ENCODE measurements at places on chromosomes 1 and 21.

DNA sequence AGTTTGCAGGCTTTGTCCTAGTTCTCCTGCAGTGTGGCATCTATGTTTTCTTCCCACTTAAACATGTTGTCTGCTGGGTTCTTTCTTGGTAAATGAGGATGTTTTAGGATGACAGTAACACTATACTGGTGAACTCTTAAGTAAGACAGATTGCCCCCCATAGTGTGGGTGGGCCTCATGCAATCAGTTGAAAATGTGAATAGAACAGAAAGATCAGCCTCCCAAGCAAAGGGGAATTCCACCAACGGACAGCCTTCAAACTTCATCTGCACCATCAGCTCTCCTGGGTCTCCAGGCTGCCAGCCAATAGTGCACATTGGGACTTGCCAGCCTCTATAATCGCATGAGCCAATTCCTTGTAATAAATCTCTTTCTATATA is 10.7 kb upstream of the TARBP1 start:
- no peak for DNase-seq

- no peak for DNase-seq
Measured at GRCh38 chr1:19756480-19756879, 43.2 kb downstream of the TMCO4 start.

GRCh38 chr1:33036051-33036525 is 595 bp downstream of the AK2 start:
- DNase-seq: no peak

DNA sequence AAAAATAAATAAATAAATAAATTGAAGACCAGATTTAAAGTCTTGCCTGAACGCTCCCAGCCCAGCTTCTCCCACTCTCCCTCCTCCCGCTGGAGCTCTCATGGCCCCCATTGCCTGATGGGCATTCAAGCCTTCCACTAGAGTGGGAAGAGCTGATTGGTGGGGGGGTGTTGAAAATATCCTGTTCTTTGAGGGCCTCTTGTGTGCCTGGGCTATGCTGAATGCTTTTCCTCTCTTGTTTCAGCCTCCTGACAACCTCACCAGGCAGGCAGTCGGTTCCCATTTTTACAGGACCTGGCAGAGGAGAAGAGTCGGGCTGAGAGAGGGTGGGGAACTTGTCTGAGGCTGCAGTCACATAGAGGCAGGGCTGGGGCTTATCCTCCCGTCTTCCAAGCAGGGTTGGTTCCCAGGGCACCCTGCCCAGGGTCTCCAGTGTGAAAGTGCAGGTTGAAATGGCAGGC is 59.2 kb upstream of the SSBP3 start:
- no peak for DNase-seq

GRCh38 chr1:54764133-54764921 is at the start of gene PARS2:
Gene PARS2 (minus strand): TSS chr1:54764523. CDS start chr1:54759161, 5,362 bp downstream.
- DNase-seq: peak; percentile 99

DNA sequence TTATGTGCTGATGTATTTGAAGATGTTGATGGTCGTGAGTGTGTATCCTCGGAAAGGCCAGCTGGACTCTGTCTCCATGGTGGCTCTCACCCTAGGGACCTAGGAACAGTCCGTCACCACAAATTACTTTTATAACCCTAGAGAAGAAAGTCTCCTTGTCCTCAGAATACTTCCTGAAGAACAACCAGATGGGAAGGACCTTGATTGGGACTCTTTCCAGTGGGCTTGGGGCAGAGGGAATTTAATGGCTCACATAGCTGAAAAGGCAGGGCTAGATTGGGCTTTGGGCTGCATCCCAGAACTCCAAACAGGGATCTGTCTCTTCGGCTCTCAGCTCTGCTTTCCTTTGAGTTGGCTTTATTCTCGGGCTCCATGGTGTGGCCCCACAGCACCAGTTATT is 90.8 kb downstream of the TBX19 start:
- no peak for DNase-seq

- DNase-seq: no peak
Measured at GRCh38 chr1:184785529-184785928, 30.9 kb upstream of the EDEM3 start.

DNA sequence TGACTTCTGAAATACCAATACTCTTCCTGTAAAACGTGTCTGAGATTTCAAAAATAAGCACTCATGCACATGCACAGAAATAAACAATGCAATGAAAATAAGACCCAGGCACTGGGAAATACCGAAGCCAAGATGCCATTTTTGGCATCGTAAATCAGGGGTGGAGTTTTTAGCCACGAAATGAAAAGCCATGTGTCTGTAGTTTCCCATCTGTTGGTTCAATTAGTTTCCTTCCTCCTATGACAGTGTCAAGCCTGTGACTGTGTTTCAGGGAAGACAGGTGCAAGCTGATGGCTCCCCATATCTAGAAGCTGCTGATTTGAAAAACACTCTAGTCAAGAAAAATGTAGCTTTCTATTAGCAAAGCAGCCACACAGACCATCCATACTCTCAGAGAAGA is 480.4 kb upstream of the CAMK1G start:
- no peak for DNase-seq

DNA sequence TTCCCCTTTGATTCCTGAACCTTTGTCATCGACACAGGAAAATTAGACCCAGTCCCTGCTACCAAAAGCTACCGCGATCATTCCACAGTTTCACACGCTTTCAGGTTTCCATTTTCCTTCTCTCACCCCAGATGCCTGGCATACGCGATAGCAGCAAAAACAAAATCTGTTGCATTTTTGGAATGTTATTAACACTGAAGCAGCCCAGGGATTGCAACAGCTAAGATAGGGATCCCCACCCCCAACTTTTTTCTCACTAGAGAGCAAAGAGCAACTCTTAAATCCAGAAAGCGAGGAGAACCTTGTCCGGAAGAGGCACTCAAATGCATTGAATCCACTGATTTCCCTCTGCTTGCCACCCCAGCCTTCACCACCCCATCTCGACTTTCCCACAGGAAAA is 8.9 kb downstream of the OVAAL start:
- DNase-seq: no peak

DNA sequence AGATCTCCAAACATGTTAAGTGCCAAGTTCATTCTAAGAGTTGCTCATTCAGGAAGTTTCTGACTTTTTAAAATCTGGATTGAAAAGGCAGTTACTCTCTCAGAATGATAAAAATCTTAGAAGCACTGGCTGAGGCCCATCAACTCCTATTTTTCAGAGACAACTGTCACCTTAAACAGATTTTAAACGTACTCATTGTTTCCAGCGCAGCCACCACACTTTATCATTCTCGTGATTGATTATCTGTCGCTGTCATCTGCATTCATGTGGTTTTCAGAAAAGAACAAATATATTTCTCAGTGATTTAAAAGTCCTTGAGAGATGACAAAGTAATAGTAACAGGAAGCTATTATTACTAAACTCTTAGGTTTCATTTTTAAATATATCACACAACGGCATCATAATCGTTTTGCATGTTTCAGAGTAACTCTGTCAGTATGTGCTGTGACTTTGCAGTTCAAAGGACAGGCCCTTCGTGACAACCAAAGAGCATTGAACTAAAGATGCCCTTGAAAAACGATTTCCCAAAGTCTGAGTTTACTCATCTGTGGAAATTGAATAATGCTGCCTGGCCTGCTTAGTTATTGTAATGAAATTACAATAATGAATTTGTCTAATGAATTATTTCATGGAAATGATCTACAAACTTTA is 14.9 kb upstream of the KCNK1 start:
- DNase-seq: no peak

DNA sequence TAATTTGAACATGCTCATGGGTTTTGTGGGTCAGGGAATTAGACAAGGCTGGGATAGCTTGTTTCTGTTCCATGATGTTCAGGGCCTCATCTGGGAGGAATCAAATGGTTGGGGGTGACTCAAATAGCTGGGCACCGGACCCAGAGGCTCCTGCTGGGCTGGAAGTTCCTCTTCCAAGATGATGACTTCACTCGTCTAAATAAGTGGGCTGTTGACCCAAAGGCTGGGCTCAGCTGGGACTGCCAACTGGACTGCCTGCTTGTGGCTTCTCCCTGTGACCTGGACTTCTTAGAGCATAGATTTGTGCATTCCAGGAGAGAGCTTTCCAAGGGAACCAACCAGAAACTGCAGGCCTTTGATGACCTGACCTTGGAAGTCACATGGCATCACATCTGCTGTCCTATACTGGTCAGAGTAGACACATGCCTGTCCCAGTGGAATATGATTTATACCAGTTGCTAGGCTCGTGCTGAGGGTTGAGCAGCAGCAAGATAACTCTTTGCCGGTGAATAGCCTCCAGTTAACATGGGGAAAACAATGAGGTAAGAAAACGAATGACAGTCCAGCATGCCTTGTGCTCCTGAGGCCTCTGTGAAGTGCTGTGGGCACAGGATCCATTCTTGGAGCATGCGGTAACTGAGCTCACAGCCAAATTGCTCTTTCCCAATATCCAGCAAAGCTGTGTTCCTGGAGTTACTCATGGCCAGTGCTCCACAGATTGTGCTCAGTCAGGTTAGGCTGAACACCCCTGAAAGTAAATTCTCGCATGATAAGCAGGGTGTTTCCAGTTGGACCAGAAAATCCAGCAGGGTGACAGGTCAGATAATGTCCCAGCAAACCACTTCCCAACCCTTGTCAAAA is 272.9 kb upstream of the TMEM51 start:
- no peak for DNase-seq

DNA sequence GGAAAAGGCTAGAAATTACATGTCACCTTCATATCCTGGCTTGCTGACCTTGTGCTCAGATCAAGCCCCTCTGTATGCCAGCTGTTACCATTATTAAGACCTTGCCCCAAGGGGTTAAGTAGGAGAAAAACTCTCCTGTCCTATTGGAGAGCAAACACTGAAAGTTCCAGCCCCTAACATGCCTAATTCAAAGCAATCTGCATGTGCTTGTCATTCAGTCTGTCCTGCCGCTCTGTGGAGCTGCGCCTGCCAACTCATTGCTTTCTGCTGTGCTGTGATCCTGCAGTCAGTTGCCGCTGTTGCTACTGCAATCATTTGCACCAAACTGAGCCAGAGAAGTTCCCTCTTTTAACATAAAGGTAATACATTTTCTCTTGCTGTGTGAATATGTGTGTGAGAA is 113.4 kb downstream of the DISP1 start:
- DNase-seq: no peak

- peak; percentile 25 for DNase-seq
Measured at GRCh38 chr1:10867138-10867721, 70.8 kb upstream of the CASZ1 start.

DNA sequence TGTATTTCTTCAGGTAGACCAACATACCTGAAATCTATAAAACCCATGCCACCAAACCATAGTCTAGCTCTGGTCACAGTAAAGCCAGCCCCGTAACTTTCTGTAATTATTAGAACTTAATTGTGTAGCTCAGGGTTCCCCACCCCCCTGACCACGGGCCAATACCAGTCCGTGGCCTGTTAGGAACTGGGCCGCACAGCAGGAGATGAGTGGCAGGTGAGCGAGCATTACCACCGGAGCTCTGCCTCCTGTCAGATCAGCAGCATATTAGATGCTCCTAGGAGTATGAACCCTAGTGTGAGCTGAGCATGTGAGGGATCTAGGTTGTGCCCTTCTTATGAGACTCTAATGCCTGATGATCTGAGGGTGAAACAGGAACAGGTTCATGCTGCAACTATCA is 14.6 kb downstream of the TENT5C start:
- DNase-seq: no peak

GRCh38 chr1:15668089-15668754 is 15.9 kb upstream of the PLEKHM2 start:
- DNase-seq: no peak

- no peak for DNase-seq
Measured at GRCh38 chr1:18505666-18506065, 24.9 kb downstream of the KLHDC7A start.

GRCh38 chr1:162327788-162328165 is 48.9 kb downstream of the SPATA46 start:
- DNase-seq: no peak

- DNase-seq: no peak
Measured at GRCh38 chr1:241521718-241522117, 2.2 kb upstream of the FH start.

- DNase-seq: no peak
Measured at GRCh38 chr1:169012416-169012815, 94.1 kb upstream of the ATP1B1 start.

GRCh38 chr21:45999581-46000181 is 18.1 kb downstream of the COL6A1 start:
- no peak for DNase-seq

GRCh38 chr1:78274814-78275213 is 216.0 kb upstream of the PTGFR start:
- DNase-seq: no peak

- DNase-seq: no peak
Measured at GRCh38 chr21:44780137-44780502, 21.5 kb downstream of the UBE2G2 start.

GRCh38 chr1:190633488-190633887 is 155.8 kb upstream of the BRINP3 start:
- no peak for DNase-seq

- DNase-seq: no peak
Measured at GRCh38 chr1:24995661-24996060, 65.6 kb upstream of the RUNX3 start.

DNA sequence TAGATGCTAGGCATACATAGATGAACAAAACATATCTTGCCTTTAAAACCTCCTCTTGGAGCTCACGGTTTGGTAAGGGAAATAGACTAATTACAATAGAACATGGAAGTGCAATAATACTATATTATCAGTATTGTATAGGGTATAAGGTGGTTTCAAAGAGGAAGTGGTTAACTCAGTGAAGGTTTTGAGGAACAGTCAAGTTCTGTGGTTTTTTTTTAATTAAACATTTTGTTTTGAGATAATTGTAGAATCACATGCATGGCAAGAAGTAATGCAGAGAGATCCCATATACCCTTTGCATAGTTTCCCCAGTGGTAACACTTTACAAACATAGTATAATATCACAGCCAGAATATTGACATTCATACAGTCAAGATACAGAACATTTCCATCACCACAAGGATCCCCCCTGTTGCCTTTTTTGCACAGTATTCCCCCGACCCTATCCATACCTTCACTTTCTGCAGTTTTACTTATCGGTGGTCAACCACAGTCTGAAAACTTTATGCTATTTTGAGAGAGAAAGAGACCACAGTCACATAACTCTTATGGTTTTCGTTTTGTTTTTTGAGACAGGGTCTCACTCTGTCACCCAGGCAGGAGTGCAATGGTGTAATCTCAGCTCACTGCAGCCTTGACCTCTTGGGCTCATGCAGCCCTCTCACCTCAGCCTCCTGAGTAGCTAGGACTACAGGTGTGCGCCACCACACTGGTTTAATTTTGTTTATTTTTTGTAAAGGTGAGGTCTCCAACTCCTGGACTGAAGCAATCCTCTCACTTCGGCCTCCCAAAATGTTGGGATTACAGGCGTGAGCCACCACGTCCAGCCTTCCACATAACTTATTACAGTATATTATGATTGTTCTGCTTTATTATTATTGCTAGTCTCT is 60.5 kb upstream of the KIAA1614 start:
- DNase-seq: no peak

DNA sequence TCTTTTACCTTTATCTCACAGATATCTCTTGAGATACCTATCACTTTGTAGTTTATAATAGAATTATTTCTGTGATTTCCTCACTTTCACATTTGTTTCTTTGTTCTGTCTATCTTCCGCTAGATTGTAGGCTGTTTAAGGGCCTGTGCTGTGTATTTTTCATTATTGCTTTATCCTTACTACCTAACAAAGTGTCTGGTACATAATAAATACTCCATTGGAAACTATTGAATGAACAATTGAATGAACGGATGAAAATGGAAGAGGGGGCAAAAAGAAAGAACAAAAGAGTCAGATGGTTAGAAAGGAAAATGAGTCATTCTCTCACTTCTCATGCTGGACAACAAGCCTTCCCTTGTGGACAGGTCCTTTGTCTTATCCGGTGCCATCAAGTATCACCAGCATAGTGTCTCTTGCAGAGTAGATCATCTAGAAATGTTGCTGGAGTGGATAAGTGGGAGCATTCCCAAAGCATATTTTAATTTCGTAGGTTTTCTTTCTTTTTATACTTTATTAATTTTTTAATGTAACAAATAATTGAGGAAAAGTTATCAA is 159.8 kb downstream of the NEK7 start:
- no peak for DNase-seq
